T-helper 1 cell (primary cell): ENCODE measurements at places on chromosomes 7 and 10.

GRCh38 chr10:95133997-95134396, 60.0 kb upstream of the ACSM6 start:
- DNase-seq: no peak

- no peak for DNase-seq
These were observed 6.1 kb upstream of the GBX1 start for GRCh38 chr7:151173386-151174245.

DNA sequence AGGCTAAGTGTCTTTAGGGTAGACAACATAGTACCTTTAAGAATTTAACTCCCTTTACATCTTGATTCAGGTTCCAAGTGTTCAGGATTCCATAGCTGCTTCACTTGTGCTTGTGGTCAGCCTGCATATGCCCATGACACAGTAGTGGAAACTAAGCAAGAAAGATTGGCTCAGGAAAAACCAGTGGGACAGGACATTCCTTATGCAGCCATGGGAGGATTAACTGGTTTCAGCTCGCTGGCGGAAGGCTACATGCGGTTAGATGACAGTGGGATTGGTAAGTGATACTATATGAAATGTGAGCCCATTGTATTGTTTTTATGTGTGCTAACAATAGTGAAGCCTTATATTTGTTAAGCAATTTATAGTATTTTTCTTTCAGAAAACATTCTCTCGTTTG, 11.3 kb downstream of the FAM221A start:
- no peak for DNase-seq

- no peak for DNase-seq
These were observed 573 bp downstream of the TFR2 start for GRCh38 chr7:100640517-100641440.

GRCh38 chr10:34078017-34078744, 736.9 kb downstream of the PARD3 start:
- DNase-seq: no peak
